ENCODE measurements at places on chromosomes 2 and 18. TPM values are rescaled to one million over a fixed set of nuclear protein-coding genes. Genes with fewer than 3 reads are reported as not detected.

Gene NPAS2
- 14.8 TPM for total RNA-seq

Gene TMEM247
- total RNA-seq, result not detected

Gene GPR39
- 8.1 TPM for total RNA-seq

Gene CIAO1
- total RNA-seq, result 136 TPM

Gene MOGAT1
- not detected for total RNA-seq

Gene C1GALT1C1L
- 1.3 TPM for total RNA-seq

Gene ALPI
- total RNA-seq, result not detected

Gene SALL3
- total RNA-seq, result 4.1 TPM

Gene RAB17
- total RNA-seq, result 0.40 TPM

Data from Daoy (cell line).